SK-N-DZ (cell line): ENCODE measurements at places on chromosomes 5 and 9.

DNA sequence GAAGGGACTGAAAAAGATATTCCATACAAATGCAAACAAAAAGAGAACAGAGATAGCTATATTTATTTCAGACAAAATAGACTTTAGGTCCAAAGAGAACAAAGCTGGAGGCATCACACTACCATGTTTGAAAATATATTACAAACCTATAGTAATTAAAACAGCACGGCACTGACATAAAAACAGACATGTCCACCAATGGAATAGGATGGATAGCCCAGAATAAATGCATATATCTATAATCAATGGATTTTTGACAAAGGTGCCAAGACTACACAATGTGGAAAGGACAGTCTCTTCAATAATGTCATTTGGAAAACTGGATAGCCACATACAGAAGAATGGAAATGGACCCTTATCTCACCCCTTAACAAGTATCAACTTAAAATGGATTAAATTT lies 10.2 kb downstream of the PRKAA1 start:
- DNase-seq, result no peak

DNA sequence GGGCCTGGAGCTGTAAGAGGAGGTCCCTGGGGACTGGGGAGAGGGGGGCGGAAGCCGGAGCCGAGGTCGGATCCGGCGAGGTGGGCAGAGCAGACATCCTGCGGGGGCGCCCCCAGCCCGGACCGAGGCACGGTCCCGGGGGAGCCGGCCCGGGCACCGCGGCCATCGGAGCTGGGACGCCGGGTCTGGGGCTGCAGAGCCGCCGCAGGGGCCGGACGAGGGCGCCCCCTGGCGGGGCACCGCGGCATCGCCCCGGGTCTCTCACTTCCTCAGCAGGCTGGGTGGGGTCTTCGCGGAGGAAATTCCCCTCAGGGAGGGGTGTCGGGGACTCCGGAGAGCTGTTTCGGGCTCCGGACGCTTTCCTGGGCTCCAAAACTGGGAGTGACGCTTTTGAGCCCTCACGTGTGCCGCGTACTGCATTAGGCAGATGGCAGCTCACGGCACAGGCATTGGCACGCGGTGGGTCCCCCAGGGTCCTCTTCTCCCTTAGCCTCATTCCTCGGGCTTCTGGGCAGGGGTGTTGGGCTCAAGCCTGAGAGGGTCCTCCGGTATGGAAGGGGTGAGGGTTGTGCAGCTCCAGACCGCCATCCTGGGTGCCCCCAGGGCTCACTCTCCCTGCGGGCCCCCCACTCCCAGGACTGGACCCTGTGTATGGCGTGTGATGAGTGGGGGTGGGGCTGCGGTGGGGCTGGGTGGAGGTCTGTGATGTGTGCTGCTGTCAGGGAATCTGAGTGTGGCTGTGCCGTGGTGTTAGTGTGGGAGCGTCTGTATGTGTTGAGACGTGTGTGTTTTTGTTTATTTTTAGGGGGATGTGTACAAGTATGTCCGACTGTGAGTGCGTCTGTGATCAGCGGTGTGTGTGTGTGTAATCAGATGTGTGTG lies 29.6 kb downstream of the LHX2 start:
- DNase-seq, result no peak

GRCh38 chr9:76615177-76615603 lies 149.0 kb upstream of the PCA3 start:
- no peak for DNase-seq

GRCh38 chr9:134855231-134855899 lies 25.2 kb upstream of the FCN2 start:
- DNase-seq, result no peak

GRCh38 chr9:117739624-117740347 lies 35.6 kb downstream of the TLR4 start:
- DNase-seq, result no peak

DNA sequence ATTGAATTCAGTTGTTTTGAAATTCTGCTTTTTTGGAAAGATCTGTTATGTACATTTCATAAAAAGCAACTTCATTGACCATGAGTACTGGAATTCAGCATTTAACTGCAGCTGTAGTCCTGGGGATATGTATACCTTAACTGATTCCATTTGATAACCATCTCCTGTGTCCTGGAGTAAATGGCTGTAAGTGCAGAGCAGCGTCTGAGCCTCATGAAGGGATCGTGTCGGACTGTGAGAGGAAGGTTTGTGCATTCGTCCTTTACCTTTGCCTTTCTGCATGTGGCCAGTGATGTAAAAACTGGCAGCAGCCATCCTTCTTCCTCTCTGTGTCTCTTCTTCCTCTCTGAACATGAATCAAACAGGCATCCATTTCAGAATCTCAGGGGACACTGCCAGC lies 287.2 kb downstream of the FANCC start:
- peak; percentile 48 for DNase-seq

DNA sequence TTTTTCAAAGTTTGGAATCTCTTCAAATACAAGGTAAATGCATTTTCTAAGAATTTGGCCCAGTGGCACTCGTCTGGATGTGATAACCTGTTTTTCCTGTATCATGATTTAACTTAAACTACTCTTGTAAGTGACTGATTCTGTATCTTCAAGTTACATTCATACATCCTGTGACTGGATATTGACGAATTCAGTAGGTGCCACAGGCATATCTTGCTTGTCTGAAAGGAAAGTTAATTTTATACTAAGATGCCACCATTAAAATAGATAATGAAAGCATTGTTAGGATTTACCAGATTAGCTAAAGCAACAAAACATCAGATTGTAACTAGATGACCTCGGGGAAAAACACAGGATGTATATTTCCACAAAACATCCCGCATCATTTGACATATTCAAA lies 175.3 kb upstream of the ZNF608 start:
- no peak for DNase-seq

GRCh38 chr9:136133191-136133958 lies 14.7 kb upstream of the TMEM250 start:
- no peak for DNase-seq

DNA sequence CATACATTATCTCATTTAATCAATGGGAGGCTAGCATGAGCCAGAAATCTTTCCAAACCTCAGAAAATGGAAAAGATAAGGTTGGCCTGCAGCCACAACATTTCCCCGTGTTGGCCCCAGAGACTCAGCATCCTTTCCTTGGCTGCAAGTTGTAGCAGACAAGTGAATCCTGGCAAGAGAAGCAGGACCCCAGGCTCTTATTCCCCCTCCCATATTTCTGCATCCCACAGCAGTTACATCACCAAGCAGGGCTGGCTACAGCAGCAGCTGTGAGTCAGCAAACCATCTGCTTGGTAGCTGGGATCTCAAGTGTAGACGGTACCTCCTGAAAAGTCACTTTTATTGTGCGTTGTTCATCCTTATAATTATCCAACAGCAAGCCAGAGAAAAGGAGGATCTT lies 212.4 kb downstream of the GNA14 start:
- no peak for DNase-seq

DNA sequence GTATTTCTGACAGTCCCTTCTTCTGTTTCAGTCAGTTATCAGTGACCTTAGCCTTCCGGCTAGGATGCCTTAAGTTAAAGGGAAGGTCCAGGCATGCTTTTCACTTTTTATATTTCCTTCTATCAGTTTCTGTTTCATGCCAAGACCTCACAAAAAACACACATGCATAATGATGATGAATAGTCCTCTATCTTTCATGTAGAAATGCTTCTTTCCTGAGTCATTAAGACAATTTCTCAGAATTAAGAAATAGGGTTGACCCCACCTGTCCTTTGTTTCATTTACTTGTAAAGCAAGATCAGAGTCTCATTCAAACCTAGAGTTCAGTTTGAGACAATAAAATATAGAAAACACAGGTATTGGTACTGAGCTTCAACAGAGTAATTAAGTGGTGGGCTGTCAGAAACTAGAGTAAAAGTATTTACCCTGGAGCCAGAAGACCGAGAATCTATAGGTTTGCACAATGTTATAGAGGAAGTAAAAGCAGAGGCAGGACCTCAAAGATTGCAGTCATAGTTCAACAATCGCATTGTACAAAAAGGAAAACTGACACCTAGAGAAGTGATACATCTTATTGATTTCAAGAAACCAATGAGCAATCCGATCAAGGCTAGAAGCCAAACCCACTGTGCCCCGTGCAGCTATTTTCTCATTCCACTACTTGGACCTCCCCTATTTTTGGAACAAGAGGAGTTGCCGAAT lies 118.7 kb upstream of the PUM3 start:
- no peak for DNase-seq

DNA sequence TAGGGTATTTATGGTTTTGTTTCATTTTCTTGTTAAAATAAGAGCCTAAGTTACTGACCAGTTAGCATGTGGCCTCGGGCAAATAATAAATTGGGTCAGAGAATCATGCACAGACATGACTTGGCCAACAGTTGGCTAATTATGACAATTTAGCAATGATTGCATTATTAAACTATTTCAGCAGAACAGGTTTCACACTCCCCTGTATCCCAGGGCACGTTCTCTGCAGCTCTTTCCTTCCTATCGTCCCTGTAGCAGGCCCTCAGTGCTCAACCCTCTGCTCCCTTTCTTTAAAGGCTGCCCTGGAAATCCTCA lies 167.9 kb downstream of the TSSK1B start:
- DNase-seq, result no peak
